Fibroblast of pulmonary artery (primary cell): ENCODE measurements at places on chromosomes 13 and 19.

DNA sequence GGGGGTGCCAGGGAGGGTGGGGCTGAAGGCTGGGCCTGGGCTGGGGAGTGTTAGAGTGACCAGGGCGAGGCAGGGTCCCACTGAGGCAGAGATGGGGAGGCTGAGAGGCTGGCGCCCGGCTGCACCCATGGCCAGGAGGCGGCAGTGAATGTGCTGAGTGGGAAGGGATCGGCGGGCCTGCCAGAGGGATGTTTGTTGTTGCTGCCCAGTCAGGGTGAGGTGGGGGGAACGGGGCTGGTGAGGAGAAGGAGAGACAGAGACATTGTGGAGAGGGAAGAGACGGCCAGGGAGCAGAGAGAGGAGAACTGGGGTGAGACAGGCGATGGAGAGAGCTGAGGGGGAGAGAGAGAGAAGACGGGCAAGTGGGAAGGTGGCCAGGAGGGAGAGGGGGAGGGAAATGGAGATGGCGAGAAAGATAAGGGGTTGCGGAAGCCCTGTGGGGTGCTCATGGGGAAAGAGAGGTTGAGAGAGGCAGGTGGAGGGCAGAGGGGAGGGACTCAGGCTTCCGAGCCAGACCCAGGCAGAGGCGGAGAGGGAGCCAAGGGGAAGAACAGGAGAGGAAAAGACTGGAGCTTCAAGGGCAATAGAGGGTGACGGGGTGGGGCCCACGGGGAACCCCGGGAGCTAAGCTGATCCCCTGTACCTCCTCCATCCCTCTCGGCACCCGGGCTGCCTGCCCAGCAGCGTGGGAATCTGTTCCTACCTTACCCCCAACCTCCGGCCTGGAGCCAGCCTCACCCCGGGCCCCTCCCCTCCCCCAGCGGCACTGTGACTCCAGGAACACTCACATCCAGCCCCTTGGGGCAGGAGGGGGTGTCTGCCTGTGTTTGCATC, 690 bp upstream of the B3GNT8 start:
- DNase-seq: no peak

GRCh38 chr13:64311948-64312347, 2896.3 kb upstream of the PCDH20 start:
- DNase-seq: no peak

DNA sequence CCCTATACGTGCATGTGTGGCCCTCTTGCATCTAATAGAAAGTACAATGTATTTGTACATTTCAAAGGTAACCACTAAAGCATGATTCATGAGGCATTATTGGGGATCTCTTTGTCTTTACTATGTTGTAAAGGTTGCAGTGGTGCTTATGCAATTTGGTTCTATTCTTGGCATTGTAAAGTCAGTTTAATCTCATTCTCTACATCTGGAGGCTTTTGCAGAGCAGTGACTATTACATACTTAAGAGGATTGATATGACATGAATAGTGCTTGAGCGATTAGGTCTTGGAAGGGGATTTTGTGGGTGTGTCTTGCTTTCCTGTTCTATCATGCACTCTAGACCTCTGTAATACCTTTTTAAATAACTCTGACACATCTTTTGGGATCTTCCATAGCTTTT, 610.0 kb downstream of the EFNB2 start:
- peak; percentile 86 for DNase-seq

DNA sequence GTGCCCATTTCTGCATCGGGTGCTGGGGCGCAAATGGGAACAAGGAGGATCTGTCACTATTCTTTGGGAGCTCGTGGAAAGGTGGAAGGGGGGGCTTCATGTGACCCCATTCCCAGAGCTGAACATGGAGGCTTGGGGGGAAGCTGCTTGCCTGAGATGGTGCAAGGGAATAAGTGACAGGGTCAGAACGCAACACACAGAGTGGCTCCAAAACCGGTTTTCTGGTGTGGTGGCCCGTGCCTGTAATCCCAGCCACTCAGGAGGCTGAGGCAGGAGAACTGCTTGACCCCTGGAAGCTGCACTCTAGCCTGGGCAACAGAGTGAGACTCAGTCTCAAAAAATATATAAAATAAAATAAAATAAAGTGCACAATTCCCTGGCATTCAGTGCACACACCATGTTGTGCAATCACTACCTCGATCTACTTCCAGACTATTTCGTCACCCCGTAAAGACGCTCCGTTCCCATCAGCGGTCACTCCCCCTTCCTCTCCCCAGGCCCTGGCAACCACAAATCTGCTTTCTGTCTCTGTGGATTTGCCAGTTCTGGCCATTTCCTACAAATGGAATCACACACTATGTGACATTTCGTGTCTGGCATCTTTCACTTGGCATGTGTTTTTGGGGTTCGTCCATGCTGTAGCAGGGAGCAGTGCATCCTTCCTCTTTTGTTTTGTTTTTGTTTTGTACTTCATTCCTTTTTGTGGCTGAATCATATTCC, 18.2 kb upstream of the COMP start:
- DNase-seq: peak; percentile 92

- DNase-seq: no peak
Measured at GRCh38 chr19:33554821-33555220, 33.2 kb upstream of the PEPD start.

GRCh38 chr19:41136636-41137455, 22.6 kb downstream of the CYP2F1 start:
- no peak for DNase-seq

DNA sequence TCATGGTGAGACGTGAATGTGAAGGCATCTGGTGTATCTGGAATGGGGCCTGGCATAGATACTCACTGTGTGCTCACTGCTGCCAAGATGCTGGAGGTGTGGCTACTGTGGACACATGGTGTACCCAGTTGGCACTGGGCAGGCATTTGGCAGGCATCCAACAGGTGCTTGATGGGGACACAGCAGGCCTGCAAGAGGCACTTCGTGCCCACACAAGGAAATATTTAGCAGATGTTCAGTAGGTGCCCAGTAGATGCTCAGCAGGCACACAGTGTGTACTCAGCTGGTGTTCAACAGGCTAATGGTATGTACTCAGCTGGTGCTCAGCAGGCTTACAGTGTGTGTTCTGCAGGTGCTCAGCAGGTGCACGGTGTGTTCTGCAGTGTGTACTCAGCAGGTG, 14.2 kb downstream of the CRTC1 start:
- DNase-seq: no peak

- DNase-seq: no peak
Measured at GRCh38 chr13:73767747-73768315, 366.4 kb downstream of the KLF12 start.

GRCh38 chr19:7831452-7831851, 1.4 kb downstream of the EVI5L start:
- DNase-seq: peak; percentile 44

- DNase-seq: no peak
Measured at GRCh38 chr13:50809133-50810090, 34.1 kb downstream of the DLEU7 start.

GRCh38 chr13:92963029-92963428, 263.6 kb upstream of the GPC6 start:
- no peak for DNase-seq

GRCh38 chr13:36778083-36778671, 40.8 kb upstream of the RFXAP start:
- DNase-seq: peak; percentile 22

DNA sequence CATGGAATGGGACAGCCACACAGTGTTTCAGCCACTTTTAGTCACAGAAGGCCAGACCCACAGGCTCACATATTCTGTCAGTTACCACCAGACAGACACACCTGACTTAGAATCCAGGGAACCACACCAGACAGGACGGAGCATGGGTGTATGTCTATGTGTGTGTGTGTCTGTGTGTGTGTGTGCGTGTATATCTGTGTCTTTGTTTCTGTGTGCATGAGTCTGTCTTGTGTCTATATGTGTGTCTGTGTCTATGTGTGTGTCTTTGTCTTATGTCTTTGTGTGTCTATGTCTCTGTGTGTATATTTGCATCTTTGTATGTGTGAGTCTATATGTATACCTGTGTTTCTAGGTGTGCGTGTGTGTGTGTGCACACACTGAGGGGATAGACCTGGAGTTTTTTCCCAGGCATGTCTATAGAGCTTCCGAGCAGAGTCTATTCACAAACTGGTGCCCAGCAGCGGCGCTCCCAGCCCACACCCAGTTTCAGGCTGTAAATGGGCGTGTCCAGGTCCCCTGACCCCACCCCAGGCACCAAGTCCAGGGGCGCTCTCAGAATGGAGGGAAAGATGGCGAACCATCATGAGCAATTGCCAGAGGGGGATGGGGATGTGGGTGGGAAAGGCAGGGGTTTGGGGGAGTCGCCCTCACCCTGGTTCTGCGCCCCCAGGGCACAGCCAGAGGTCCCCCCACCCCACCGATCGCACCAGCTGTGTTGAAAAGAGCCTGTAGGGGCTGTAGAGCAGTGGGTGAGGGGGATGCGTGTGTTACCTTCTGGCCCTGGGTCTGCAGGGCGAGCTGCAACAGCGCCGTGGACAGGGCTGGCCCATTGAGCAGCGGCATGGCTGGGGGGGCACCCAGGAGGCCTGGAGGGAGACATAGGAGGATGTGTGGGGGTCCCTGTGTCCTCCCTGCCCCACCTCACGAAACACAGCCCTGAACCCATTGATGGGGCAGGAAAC, 6.3 kb upstream of the FDX2 start:
- DNase-seq: no peak

DNA sequence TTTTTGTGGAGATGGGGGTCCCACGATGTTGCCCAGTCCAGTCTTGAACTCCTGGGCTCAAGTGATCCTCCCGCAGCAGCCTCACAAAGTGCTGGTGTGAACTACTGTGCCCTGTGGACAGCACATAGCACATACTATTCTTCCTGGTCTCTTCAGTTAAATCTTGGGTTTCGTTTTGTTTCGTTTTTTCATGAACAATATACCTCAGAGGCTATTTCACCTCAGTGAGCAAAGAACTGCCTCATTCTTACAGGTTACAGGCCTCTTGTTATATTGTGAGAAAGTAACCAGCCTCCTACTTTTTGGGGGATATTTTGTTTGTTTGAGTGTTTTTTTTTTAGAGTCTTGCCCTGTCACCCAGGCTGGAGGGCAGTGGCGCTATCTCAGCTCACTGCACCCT, 1.3 kb upstream of the C3 start:
- no peak for DNase-seq

- no peak for DNase-seq
Measured at GRCh38 chr13:42119041-42119440, 70.6 kb downstream of the DGKH start.

- DNase-seq: peak; percentile 71
Measured at GRCh38 chr19:35044317-35045117, 3.0 kb downstream of the HPN start.

DNA sequence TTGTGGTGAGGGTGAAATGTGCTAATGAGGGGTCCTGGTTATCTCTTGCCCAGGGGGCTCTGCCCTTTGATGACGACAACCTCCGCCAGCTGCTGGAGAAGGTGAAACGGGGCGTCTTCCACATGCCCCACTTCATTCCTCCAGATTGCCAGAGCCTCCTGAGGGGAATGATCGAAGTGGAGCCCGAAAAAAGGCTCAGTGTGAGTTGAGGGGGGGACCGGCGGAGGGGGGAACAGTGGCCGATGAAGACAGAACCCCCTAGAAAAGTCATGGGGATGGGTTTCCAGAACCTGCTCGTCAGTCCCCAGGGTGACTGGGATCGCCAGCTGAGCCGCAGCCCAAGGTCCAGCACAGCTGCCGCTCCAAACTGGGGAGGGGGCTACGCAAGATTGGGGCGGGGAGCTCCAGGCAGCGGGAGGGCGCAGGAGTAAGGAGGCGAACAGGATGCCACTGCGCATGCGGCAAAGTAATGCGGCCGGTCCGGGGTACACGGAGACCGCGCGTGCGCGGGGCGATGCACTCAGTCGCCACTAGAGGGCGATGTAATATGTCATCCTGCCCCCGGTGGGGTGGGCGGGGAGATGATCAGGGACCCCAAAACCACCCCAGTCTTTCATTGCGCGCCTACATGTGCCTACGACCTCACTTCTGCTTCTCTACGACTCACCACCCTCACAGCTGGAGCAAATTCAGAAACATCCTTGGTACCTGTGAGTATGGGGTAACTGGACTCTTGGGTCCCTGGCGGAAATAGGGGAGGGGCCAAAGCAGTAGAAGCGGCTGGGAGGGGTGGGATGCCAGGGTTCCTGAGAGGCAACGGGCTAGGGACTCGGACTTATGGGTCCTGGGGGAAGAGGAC, 17.9 kb downstream of the BRSK1 start:
- peak; percentile 76 for DNase-seq

GRCh38 chr19:57231686-57232085, 863 bp downstream of the AURKC start:
- no peak for DNase-seq

DNA sequence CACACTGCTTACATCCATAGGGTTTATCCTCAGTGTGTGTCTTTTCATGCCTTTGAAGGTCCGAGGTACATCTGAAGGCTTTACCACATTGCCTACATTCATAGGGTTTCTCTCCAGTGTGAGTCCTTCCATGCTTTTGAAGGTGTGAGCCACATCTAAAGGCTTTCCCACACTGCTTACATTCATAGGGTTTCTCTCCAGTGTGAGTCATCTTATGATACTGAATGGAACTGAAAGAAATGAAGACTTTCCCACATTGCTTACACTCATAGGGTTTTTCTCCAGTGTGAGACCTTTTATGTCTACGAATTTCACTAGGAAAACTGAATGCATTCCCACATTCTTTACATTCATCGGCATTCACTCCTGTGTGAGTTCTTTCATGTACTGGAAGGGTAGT, 7.1 kb downstream of the ZNF20 start:
- DNase-seq: no peak

DNA sequence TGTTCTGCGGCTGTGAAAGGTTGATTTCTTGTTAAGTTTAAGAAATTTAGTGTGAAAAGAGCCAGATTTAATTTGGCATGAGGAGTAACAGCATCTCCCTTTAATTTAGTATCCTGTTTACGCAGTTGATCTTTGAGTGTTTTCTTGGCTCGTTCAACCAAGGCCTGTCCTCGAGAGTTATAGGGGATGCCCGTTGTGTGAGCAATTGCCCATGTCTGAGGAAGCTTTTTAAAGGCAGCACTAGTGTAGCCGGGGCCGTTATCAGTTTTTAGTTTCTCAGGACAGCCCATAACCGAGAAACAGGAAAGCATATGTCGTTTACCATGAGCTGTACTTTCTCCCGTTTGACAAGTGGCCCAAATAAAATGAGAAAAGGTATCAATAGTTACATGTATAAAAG, 47.5 kb upstream of the ZNF43 start:
- peak; percentile 22 for DNase-seq

DNA sequence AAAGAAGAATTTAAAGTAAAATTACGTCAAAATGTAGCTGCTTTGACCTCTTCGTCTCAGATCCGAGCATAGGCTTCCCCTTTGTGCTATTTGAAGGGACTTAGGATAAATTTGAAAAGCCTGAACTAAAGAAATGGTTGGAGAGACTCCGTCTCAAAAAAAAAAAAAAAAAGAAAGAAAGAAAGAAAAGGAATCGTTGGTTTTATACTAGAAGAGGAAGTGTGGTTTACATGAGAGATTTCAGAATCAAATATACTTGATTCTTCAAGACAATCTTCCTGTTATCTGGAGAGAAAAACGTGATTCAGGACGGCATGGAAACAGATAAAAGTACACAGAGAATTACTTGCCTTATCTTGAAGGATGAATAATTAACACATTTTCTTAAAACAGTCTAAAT, 474 bp upstream of the ZNF780B start:
- DNase-seq: no peak

GRCh38 chr13:106129273-106129672, 406.2 kb downstream of the EFNB2 start:
- no peak for DNase-seq
